ENCODE measurements at places on chromosomes 11 and 22.

DNA sequence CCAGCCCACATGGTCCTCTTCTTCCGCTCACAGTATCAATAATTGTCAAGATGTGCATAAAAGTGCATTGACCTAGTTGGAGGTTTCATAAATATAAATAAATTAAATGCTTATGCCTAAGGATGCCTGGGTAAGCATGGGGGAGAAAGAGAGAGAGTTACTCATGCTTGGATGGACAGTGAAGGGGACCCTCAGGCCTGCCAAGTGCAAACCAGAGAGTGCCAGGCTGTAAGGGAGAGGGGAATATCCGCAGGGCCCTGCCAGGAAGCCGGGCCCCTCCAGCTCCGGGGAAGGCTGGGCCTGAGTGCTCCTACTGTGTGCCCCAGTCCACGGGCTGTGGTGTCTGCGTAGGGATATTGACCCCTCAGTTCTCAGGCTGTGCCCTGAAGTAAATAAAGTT is 214.6 kb downstream of the DSCAML1 start:
- no peak for DNase-seq

- DNase-seq, result no peak
Measured at GRCh38 chr11:78363024-78363619, 54.5 kb downstream of the GAB2 start.

DNA sequence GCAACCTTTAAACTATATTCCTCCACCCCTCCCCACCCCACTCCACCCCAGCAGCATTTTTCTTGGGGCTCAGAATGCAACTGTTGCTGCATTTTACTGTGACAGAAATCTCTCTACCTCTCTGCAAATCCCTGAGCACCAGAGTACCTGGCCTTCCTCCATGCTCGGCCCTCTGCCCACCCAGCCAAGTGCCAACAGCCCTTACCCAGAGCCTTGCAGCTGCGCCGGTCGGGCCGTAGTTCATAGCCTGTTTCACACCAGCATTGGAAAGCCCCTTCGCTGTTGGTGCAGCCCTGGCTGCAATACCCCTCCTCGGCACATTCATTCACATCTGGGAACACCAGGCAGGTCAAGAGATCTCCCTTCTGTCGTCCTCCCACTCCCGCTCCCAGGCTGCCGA is 23.4 kb downstream of the LRP4 start:
- DNase-seq, result no peak

- DNase-seq, result no peak
Measured at GRCh38 chr22:19383292-19383691, 48.2 kb downstream of the HIRA start.

DNA sequence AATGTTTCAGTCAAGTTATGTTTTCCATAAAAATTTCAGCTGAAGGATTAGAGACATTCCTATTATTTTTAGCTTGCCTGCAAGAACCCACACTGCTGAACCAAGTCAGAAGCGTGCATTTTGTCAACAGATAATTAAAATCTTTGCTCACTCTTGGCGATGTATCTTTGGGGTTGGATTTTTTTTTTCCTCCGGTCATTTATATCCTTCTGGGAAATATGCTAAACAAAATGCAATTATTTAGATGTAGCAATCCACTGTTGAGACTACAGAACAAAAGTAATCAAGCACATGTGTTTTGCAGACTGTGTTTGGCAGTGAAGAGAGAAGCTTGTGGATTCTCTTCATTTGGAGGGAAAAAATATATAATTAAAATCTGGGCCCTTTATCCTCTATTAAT is 15.3 kb upstream of the NELL1 start:
- DNase-seq, result no peak

DNA sequence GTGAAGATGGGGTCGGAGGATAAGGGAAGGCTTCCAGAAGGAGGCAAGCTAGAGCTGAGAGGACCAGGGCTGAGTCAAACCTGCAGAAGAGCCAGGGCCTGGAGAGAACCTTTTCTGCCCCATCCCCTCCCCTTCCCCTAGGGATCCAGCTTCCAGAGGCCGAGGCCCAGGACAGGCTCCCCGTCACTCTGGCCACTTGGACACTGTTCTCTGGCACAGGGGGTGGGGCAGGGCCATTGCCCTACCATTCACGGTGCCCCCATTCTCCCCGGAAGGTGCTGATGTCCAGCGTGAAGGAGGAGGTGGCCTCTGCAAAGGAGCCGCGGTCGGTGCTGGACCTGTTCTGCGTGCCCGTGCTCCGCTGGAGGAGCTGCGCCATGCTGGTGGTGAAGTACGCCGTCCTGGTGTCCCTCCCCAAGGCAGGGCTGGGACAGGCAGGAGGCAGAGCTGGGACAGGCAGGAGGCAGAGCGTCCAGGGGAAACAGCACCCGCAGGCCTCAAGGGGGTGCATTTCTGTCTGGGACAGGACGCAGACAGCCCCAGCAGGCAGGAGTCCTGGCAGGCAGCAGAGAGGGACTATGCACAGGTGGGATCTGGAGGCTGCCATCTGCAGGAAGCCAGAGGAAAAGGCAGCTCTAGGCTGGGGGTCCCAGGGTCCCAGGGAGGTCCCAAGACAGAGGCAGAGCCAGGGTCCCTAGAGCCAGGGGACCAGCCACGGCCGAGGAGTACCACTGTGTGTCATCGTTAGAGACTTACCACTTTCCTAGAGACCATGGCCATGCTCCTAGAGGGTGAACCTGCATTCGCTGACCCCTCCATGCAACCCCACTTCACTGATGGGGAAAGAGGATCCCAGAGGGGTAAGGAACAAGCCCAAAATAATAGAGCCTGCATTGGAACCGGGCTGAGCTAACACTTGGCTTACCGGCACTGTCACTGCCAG is 25.8 kb upstream of the SLC22A12 start:
- DNase-seq, result no peak

Data from substantia nigra (tissue), 51 donors.